PC-3 (cell line): ENCODE measurements at places on chromosomes 2 and 18. TPM values are rescaled to one million over a fixed set of nuclear protein-coding genes. Genes with fewer than 3 reads are reported as not detected.

DNA sequence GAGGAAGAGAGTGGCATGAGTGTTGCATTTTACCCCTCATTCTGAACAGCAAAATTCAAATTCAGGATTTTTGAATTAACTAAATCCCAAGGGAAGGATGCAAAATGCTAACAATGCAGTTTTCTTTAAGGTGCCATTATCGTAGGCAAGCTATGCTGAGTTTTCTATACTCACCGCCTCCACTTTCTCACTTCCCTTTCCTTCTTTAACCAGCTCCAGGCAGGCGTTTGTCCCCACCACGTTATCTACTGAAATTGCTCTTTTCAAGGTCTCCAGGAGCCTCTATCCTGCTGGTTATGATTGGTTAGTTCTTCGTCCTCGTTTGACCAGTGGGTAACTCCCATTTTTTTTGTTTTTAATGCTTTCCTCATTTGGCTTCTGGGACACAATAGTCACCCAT, 1.8 kb upstream of the CPO start:
- DNase-seq, result no peak

DNA sequence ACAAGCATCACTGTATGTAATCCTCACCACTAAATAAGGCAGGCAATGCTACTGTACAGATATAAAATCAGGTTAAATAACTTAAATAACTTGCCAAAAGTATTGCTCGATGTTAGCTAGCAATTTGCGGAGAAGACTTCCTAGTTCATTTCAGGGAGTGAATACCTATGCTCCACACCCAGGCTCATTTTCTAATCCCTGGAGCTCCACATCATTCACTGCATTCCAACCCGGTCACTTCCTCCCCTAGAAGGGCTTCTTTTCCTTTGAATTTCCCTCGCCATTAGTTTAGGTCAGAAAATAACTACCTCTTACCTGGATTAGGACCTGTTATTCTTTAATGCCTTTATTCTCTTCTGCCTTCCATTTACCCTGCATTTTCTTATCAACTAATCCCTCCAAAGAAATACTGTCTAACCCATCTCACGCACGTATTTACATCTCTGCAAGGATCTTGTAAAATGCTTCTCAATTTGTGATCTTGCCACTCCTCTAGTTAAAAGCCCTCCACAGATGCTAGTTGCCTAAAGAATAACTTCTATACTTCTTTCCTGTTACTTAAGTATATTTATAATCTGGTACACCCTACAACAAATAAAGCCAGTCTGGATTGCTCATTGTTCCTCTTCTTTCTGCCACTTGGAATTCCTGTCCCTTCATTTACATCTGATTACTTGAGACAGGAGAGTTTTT, 599.8 kb downstream of the NRXN1 start:
- DNase-seq, result no peak

DNA sequence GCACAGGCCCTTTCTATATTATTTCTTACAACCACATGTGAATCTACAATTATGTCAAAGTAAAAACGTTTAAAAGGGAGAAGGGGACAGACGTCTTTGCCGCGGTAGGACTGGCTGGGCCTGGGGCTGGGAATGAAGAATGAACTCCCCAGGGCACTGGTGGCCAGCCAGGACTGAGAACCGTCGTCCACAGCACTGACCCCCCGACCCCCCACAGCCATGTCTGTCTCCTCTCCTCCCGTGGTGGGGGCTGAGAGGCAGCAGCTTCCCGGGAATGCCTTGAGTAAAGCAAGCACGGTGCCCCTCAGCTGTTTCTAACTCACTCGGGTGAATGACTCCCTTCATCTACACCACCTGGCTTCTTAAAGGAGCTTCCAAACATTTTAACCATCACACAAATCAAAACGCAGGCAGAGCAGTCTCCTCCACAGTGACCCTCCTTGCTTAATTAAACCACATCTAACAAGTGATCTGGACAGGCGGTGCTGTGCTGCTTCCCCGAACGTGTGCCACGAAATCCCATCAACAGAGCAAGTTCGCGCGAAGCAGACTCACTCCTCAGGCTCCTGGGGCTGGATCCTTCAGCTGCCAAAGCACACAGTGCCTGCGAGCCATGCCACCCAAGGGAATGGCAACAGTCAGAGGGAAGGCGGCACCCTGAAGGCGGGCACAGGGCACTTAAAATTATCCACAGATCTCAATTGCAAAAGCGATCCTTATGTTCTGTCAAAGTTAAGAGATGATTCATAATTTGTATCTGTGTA, 217.7 kb downstream of the EIPR1 start:
- no peak for DNase-seq

- no peak for DNase-seq
These were observed 63.8 kb downstream of the OLA1 start for GRCh38 chr2:174184504-174184903.

- DNase-seq, result no peak
These were observed 79.3 kb downstream of the BIRC6 start for GRCh38 chr2:32436150-32436549.

- DNase-seq, result no peak
These were observed 21.0 kb upstream of the CDKL4 start for GRCh38 chr2:39264733-39265132.

GRCh38 chr2:222483513-222484039, 59.2 kb downstream of the SGPP2 start:
- no peak for DNase-seq

DNA sequence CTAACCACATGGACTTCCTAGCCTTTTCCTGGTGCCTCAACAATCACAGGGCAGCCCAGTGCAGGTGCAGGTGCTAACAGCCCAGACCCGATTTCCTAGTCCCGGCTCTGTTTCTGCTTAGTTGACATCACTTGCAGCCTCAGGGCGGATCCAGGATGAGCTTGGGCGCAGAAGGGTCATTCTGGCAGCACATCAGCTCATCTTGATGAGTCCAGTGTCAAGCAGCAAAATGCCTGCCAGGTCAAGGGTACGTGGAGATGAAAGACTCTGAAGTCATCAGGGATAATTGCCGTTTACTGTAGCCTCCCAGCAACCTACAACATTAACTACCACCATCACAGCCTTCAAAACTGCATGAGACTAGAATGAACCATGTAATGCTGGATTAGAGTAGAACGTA, 39.4 kb upstream of the EFHD1 start:
- no peak for DNase-seq

DNA sequence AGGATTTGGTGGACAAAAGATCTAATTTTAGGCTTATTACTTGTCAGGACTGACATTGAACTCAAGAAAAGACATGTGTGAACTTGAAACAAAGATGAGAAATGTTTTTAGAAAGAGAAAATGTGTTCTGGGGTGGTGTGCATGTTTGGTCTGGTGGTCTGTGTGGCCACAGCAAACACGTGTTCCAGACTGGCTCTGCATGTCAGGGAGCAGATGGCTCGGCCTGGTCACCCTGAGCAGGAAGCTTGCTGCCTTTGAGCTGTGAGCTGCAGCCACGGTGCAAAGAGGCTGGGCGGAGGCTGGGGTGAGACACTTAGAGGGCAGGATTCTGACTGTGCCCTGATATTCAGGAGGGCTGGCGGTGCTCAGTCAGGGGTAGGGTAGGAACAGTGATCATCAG, 186.1 kb downstream of the CTIF start:
- no peak for DNase-seq

GRCh38 chr2:120842456-120843439, 107.1 kb downstream of the GLI2 start:
- no peak for DNase-seq

GRCh38 chr2:234375176-234375880, 121.6 kb downstream of the ARL4C start:
- no peak for DNase-seq

DNA sequence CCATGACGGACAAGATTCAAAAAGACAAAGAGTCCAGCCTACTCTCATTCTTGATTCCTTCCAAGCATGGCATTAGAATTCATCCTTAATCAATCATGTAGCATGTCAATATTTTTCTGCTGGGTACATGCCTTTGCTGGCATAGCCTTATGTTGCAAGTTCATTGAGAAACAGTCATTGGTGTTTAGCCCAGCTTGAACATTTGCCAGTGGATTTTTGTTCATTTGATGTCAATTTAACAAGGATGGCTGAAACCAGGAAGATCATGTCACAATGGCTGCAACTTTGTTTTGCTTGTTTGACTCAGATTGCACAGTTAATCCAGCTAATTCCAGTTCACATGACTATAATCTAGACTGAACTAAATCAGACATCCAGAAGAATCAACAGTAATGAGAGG, 1132.2 kb downstream of the LRP1B start:
- DNase-seq, result no peak

- peak; percentile 77 for DNase-seq
These were observed 166.6 kb downstream of the RNF144A start for GRCh38 chr2:7083580-7084509.

DNA sequence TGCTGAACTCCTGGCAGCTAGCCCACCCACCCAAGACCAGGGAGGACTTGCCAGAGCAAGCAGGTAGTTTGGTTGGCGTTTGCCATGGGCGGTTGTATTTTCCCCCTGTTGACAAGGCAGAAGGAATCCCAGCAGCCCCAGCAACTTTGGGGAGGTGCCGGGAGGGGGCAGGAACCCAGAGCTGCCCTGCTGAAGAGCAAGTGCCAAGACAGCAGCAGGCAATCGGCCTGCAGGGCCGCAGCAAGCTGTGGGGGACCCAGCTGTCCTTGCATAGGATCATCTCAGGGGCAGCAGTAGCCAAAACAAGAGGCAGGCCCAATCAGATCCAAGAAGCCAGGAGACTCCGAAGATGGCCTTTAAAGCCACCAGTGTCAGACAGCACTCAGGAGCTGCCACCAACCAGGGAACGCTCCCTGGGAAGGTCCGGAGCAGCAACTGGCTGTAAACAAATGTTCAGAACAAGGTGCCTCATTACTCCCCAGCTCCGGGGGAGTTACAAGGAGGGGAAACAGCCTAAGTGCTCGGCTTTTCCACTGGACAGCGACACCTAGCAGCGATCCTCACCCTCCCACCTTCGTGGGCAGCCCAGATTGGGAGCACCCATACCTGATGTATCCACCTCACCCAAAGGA, 2.1 kb downstream of the ST8SIA5 start:
- DNase-seq, result no peak

- no peak for DNase-seq
These were observed 18.3 kb downstream of the SGPP2 start for GRCh38 chr2:222442665-222443064.

- no peak for DNase-seq
These were observed 34.3 kb downstream of the FAM168B start for GRCh38 chr2:131058920-131059319.

DNA sequence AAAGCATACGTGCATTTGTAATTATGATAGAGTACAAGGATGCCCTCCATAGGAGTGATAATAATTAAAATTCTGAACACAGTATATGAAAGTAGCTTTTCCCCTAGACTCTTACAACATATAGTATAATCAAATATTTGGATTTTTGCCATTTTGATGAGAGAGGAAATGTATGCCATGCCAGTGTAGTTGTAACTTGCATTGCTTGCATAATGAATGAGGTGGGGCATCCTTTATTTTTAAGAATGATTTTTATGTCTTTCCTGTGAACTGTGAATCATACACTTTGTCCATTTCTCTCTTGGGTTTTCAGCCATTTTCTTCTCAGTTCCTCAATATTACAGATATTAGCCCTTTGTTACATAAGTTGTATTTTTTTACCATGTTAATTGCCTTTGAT, 197.5 kb downstream of the SCG2 start:
- DNase-seq, result no peak

GRCh38 chr2:112614201-112614840, 29.9 kb downstream of the CHCHD5 start:
- DNase-seq, result no peak

GRCh38 chr2:159155791-159156190, 130.7 kb downstream of the WDSUB1 start:
- DNase-seq, result no peak

- no peak for DNase-seq
These were observed 34.9 kb downstream of the KDM3A start for GRCh38 chr2:86476092-86476491.

GRCh38 chr18:5106730-5107129, 90.3 kb downstream of the AKAIN1 start:
- DNase-seq, result peak; percentile 4

GRCh38 chr2:10002109-10002508, 41.2 kb upstream of the KLF11 start:
- no peak for DNase-seq

DNA sequence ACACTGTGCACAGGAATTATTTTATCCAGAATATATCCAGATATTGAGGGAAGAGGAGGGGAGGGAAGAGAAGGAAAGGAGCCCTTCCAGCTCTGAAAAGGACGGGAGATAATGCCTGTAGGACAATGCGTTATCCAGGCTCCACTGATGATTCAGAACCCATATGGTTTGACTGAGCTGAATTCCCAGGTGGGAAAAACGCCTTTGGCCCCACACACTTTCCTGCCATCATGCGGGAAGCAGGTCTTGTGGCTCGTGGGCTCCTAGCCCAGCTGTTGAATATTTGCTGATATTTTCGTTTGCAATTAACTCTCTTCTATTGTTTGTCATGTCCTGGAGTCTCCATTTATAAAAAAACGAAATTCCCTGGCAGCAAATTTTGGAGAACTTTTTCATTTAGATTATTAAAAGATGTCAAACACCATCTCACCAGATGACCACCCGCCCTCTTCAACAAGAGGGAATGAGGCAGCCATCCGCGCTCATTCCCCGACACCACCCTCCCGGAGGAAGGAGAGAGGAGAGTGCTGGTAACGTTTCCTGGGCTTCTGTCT, 8.9 kb downstream of the COL6A3 start:
- no peak for DNase-seq

SERPINB13 gene
- not detected in 2 replicates for total RNA-seq

STPG4 gene
- 2.4 TPM in 1 of 2 replicates, not detected in the other for total RNA-seq

GCKR gene
- total RNA-seq, result not detected in 2 replicates

PPP1R1C gene
- 1.4 and 1.5 TPM in 2 replicates for total RNA-seq

FAM124B gene
- not detected in 2 replicates for total RNA-seq

SPATS2L gene
- 144 and 174 TPM in 2 replicates for total RNA-seq

CXXC1 gene
- total RNA-seq, result 25.4 and 38.2 TPM in 2 replicates

HRH4 gene
- total RNA-seq, result not detected in 2 replicates

CYP27A1 gene
- 5.8 and 6.0 TPM in 2 replicates for total RNA-seq
